SJCRH30 (cell line): ENCODE measurements at places on chromosomes 5 and 9.

DNA sequence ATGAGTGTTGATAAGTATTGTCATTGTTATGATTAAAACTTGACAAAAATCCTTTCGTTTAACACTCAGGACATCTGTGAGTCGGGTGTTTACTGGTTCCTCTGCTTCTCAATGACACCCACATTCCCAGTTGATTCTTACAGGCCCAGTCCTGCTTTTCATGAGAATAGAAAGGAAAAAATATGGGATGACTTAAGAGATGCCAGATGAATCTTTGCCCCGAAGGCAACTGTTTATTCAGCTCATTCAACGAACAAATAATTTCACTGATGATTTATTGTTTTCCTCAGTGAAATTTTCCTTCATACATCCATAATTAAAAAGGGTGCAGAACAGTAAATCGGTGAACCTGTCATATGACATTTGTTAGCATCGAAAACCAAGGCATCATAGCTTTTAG is 452.4 kb upstream of the WWC1 start:
- no peak for DNase-seq

DNA sequence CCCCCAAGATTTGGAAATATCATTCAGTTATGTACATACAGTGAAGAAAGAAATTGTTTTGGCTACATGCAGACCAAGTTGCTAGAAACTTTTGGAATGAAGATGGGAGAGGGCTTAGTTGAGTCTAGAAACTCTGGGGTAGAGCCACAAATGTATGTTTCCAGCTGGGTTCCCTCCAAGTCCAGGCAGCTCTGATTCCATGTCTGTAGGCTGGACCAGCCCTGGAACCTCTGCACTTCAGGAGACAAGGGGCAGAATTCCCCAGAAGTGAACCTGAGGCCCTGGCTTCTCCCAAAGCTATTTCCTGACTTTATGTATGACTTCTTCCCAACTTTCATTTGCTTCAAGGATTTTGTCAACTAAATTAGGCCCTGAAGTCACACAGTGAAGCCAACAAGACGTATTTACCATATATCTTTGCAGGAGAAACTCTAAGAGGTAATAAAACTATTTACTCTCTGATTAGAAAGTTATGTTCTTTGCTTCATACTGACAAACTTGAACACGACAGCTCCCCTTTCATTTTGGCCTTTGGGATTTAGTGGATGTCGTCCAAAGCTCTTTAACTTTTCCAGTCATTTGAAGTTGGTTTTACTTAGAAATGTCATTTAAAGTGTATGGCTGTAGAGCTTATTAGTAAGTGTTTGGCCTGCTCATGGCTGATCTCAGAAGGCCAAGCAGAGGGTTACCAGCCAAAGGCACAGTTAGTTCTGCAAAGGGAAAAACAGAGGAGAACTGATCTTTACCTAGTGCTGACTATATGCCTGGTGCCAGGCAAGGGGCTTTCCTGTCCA is 152.0 kb upstream of the SLC28A3 start:
- no peak for DNase-seq

DNA sequence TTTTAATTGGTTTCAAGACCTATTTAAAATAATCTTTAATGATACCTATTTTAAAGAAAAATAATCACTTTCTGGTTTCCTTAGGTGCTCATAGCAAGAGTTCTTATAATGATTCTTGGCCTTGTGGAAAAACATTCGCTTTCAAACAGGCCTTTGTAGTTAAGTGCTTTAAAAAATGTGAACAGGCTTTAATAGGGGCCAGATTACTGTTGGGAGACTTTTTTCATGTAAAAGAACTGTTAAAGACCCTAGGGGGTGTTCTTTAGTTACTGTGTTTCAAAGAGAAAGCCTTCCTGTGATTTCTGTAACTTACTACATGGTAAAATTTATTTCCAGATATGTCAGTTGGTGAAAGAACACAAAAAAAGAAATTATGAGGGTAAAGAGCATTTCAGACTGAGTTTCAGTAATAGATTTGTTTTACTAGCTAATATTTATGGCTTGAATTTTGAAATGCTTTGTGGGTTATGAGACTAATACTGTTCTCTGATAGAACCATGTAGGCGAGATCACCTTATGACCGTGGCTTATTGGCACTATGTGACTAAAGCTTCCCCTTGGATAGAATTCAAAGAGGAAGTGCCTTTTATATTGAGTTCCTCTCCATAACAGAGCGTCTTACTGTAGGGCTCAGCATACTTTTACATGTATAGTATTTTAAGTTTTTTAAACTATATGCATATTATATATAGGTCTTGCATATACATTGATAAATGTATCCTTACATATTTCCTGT is 70.7 kb downstream of the CSNK1G3 start:
- no peak for DNase-seq

GRCh38 chr5:22908129-22908528 is 55.0 kb upstream of the CDH12 start:
- no peak for DNase-seq

DNA sequence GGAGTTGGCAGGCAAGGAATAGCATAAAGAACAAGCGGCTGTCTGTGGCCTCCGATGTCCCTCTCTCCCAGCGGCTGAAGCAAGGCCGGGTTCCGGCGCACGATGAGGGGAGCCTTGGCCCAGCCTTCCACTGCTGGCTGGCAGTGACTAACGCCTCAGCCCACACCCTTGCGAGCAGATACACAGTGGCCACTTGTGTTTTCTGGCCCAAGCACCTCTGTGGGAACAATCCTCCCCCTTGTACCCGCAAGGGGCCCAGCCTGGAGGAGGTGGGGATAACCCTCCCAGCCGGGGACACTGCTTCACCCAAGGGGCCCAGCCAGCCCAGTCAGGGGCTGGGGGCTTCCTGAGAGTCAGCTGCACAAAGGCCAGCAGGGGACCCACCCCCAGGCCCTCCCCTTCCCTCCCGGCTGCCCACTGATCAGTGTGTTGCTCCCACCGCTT is 23.2 kb downstream of the STK10 start:
- peak; percentile 81 for DNase-seq

DNA sequence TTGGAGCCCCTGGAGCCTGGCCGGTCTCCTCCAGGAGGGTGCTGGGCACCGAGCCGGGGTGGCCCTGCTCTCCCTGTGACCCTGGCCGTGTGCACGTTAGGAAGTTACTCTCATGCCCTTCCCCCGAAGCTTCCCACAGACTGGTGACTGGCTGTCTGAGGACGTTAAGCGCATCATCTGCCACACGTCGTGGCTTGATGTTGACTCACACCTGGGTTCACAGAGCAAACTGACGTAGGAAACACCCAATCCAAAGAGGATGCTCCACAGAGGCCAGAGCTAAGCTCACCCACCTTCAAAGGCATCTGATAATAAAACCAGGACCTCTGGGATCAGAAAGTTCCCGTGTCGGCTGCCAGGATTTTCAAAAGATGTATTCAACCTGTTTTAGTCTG is 152.9 kb upstream of the PHYKPL start:
- no peak for DNase-seq
